ENCODE measurements at places on chromosomes 7 and 10.

- no peak for DNase-seq
These were observed 12.1 kb upstream of the ZC3HAV1L start for GRCh38 chr7:139047970-139048369.

DNA sequence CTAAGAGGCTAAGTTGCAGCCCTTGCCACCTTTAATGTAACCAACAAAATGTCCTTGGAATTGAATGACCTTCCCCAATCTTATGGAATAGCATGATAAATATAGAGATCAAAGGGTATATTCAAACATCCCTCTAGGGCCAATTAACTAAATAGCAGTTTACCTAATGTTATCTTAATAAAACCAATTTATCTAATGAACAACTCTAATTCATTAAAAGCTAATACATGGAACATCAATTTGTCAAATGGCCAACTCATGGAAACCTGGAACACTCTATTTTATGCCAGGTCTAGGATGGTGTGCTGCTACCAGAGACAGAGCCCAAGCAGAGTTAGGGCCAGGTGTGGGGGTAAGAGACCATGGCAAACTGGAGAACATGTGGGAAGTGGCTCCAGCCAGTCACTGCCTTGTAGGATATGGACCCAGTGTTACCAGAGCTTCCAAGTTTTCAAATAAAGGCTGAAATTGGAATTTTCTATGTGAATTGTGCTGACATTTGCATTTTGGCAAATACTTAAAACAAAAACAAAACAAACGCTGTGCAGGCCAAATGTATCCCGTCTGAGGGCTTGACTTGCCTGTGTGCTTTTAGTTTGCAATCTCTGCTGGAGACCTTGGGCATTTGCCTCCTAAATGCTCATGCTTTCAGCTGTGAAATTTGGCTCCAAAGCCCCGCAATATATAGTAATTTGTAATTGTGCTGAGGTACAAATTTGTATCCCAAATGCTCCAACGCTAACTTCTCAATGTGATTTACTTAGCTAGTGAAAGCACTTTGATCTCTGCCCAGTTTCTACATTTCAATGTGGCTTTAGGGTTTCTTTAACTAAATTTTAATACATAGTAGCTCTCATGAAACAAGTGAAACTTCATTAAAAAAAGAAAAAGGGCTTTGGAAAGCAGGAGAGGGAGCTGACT is 55.1 kb downstream of the CPED1 start:
- DNase-seq = no peak

GRCh38 chr10:87562750-87563149 is 58.1 kb downstream of the MINPP1 start:
- DNase-seq = no peak

GRCh38 chr7:72405871-72406270 is 6.3 kb downstream of the CALN1 start:
- no peak for DNase-seq

- no peak for DNase-seq
These were observed 29.3 kb upstream of the NCAPG2 start for GRCh38 chr7:158733775-158734494.

GRCh38 chr10:31083765-31084184 is 52.1 kb upstream of the ZNF438 start:
- peak; percentile 64 for DNase-seq

DNA sequence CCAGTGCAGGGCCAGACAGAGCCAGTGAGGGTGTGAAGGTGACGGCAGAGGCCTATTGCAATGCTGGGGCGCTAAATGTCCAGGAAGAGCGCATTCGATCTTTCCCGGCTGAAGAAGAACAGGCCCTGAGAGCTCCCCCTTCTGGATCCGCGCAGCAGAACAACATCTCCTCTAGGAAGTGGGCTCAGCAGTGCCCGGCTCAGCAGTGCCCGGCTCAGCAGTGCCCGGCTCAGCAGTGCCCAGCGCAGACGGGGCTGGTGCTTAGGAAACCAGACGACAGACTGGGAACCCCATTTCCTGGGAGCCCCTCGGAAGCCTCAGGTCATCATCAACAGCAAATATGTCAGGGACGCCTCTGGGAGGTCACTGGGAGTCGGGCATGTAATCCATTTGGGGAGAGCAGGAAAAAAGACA is 4.7 kb upstream of the NOS3 start:
- DNase-seq = peak; percentile 77
